LoVo (cell line): ENCODE measurements at places on chromosomes 11 and 22.

DNA sequence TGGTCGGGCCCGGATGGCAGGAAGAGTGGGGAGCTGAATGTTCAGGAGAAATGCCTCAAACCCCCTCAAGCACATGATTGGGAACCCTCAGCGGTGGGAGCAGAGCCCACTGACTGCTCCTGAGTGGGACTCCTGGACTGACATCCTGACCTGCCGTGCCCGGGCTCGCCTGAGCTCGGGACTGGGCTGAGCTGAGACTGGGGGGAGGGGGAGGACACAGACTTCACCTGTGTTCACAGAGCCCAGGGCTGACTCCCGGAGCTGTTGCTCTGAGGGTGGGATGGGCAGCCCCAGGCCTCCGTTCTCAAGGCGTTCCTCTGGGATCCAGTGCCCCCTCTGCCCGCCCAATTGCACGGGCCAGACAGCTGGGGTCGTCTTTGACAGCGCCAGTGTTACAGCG is 24.6 kb downstream of the DAGLA start:
- DNase-seq, result no peak

DNA sequence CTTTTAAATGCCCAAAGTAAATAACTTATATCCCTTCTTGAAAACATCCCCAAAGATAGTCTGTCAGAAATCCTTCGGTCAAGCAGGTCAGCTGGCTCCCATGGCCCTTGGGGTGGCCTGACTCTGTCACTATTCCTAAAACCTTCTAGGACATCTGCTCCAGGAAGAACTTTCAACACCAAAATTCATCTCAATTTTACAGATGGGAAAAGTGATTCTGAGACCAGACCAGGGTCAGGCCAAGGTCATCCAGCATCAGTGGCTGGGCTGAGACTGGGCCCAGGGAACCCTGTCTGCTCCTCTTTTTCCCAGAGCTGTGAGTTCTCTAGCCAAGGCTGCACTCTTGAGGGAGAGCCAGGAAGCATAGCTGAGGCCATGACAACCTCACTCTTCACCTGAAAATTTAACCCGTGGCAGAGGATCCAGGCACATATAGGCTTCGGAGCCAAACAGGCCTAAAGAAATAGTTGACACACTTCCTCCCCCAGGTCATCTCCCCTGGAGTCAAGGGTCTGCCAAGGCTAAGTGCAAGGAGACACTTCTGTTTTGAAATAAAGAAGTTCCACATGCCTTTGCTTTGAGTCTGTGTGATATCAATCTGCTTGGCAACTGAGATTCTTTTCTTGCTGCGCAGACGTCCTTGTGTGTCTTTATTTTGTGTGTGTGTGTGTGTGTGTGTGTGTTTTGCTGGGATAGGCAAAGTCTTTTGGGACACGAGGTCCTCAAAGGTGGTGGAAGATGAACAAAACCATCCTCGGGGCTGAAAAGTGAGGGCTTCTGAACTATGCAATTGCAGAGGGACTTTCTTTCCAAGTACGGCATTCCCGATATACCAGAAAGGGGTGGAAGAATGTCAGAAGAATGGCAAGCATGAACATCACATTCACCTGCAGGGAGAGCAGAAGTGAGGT is 16.8 kb upstream of the PRG2 start:
- DNase-seq, result no peak

GRCh38 chr22:24424901-24425775 is 2.3 kb upstream of the ADORA2A start:
- no peak for DNase-seq

- DNase-seq, result no peak
These were observed 16.2 kb upstream of the VPREB1 start for GRCh38 chr22:22228421-22228820.

GRCh38 chr11:132627981-132628380 is 904.3 kb downstream of the OPCML start:
- DNase-seq, result no peak

- no peak for DNase-seq
These were observed 73.0 kb downstream of the PAK1 start for GRCh38 chr11:77400775-77401449.

DNA sequence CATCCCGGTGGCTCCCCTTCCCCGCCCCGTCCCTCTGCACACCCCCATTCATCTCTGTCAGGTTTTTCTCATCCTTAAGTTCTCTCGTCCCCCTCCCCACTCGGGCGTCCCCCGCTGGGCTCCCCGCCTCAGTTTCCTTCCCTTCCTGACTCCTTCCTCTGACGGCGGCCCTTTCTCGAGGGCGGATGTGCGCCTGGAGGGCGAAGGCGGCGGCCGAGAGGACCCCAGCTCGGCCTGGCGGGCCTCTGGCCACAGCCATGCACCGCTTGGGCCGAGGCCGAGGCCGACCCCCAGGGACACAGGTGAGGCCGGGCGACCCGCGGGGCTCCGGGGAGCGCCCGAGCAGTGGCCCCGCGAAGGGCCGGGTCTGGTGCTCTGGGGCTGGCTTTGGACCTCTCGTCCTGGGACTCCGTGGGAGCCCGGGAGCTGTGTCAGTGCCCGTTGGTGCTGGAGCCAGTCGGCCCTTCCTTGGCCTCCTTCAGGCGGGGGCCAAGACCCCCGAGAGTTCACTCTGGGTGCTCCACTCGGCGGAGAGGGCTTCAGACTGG is 2.9 kb downstream of the PHLDB1 start:
- DNase-seq, result no peak

DNA sequence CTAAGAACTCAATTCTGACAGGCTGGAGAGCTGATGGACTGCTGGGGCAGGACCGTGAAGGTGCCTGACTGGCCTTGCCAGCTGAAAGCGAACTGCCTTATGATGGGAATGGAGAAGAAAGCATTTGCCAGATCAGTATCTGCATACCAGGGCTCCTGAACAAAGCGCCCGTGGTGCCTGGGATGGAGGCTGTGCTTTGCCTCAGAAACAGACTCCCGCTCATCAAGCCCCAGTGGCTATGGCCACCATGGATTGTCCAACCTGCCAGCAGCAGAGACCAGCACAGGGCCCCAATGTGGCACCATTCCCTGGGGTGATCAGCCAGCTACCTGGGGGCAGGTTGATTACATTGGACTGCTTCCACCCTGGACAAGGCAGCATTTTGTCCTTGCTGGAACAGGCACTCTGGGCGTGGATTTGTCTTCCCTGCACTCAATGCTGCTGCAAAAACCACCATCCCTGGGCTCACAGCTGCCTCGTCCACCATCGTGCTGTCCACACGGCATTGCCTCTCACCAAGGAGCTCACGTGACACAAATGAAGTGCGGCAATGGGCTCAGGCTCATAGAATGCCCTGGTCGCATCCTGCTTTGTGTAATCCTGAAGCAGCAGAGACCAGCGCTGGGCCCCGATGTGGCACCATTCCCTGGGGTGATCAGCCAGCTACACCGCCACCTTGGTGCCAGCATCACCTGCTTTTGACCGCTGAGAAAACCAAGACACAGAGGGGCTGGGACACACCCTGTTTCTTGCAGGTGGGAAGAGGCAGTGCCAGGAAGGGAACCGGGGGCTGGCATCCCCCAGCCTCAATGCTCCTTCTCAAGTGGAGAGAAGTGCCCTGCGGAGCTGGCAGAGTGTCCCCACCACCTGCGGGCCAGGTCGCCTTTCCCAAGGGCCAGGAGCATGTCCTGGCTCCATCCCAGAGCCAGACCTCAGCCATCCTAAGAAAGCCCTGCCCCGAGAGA is 1367.5 kb downstream of the BRD1 start:
- DNase-seq, result no peak

GRCh38 chr11:111976119-111976766 is 39.1 kb downstream of the DIXDC1 start:
- no peak for DNase-seq

GRCh38 chr11:9861860-9862725 is 198.2 kb downstream of the SWAP70 start:
- peak; percentile 66 for DNase-seq

GRCh38 chr11:24842308-24842707 is 345.5 kb downstream of the LUZP2 start:
- DNase-seq, result no peak

GRCh38 chr22:47995264-47995627 is 1232.8 kb downstream of the TBC1D22A start:
- DNase-seq, result no peak

DNA sequence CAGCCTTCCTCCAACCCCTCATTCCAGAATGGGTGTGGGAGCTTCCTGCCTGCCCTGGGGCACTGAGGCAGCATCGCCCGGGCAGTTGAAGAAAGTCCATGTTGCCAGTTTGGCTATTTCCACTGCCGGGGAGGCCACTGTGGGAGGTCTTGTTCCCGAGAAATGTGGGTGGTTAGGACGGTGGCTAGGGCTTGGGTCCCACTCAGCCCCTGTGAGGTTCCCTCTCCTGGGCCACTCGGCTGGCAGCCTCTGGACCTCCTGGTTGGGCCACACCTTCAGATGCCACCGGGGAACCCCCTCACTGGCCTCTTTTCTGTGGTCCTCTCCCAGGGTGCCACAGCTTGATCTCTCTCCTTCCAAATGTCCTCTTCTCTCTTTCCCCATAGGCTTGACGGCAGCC is 5.1 kb upstream of the PPP6R3 start:
- no peak for DNase-seq

DNA sequence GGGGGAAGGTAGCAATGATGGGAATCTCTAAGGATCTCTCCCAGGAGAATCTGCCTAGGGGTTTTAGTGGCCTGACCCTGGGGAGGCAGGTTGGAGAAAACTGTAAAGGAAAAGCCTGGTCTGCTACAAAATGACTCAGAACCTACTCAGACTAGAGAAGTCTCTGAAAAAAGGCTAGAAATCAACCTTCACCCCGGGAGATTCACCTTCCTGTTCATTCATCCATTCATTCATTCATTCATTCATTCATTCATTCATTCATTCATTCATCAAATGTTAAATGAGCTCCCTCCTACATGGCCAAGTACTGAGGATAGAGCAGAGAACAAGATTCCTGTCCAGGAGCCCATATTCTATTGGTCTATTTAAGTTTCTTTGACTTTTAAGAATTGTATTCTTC is 8.9 kb upstream of the ANKK1 start:
- no peak for DNase-seq

DNA sequence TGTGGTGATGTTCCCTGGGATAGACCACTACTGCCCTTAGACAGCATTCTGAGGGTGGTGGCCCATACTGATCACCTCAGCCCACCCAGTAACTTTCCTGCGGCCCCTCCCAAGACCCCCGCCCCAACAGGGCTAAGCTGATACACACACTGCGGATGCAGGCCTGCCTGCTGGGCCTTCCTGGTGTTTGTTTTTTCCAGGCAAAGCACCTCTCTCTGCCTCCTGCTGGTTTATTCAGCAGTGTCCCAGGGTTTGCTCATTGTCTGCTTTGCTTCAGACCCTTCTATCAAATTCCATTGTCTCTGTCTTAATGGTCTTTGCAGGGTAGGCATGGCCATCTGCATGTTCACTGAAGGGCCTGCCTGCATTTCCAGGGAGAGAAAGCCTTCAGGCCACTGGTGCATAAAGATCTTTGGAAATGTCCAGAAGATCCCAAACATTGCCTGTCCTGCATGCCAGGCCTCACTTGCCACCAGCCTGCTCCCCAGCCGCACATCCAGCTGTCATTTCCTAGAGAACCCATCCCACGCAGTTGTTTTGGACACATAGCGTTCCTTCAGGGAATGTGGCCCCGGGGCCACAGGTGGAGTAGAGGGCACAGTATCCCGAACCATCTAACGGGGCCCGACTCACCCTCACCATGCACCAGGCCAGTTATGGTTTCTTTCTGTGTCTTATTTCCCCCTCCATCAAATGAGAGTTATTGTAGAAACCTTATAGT is 50.2 kb downstream of the BCR start:
- DNase-seq, result no peak

DNA sequence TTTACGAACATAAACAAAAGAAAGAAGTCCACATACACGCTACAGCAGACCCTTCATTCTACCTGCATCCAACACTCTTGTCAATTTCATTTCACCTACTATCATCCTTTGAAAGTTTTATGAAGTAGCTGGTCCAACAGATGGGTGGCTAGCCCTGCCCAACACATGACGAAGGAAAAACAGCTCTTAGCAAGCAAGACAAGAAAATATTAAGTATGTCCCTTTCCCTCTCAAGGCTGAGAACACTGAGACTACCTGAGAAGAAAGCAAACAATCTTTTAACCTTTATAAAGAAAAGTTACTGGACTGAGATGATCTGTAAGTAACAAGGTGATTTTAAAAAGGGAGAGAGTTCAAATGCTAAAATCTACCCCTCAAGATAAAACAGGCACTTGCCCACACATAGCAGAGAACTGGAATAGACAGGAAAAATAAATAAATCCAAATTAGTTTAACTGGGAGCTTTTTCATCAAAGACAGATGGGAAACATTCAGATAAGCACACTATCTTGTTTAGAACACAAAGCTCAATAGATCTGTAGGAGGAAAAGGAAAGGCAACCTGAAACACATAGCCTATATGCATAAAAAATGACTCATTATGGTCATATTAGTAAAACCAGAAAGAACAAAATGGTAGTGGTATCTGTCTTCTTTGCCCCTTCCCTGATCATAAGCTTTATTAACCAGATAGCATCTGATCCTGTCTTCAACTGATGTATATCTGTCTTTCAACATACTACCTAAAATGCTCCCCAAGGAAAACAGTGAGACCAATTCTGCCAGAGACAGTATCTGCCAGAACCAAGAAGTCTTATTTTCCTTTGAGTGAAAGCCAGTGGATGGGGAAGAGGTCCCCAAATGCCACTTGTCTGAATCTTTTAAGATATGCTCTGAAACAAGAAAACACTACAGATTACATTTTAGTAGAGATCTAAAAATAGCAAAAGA is 104.3 kb downstream of the MRTFA start:
- no peak for DNase-seq

DNA sequence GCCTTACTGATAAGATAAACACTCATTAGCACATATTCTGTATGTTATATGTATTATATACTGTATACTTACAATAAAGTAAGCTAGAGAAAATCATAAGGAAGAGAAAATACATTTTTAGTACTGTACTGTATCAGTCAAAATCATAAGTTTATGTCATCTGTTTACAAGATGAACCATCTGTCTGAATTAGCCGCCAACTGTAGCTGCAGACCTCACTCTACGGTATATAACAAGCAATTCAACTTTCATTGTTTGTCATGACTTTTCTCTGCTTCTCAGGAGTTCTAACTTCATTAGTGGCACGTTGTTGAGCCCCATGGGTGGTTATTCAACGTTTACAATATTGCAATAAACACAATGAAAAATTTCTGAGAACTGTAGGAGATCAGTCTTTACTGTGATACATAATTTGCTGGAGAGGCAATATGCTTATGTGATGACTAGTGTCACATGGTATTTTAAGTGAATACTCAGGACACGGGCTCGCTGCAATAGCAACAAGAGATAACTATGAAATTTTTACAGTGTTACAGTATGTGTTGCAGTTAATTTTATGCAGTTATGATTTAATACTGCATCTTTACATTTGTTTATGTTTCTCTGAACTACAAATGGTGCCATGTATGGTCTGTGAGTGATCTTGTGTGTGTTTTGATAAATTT is 132.2 kb upstream of the CTSC start:
- no peak for DNase-seq

- no peak for DNase-seq
These were observed 210.4 kb downstream of the SNX19 start for GRCh38 chr11:130705670-130706421.

- no peak for DNase-seq
These were observed 572 bp downstream of the ZNF70 start for GRCh38 chr22:23750367-23750713.

GRCh38 chr22:38314933-38315822 is 2.1 kb downstream of the CSNK1E start:
- no peak for DNase-seq
